HS-5 (cell line): ENCODE measurements at places on chromosomes 16 and 17.

DNA sequence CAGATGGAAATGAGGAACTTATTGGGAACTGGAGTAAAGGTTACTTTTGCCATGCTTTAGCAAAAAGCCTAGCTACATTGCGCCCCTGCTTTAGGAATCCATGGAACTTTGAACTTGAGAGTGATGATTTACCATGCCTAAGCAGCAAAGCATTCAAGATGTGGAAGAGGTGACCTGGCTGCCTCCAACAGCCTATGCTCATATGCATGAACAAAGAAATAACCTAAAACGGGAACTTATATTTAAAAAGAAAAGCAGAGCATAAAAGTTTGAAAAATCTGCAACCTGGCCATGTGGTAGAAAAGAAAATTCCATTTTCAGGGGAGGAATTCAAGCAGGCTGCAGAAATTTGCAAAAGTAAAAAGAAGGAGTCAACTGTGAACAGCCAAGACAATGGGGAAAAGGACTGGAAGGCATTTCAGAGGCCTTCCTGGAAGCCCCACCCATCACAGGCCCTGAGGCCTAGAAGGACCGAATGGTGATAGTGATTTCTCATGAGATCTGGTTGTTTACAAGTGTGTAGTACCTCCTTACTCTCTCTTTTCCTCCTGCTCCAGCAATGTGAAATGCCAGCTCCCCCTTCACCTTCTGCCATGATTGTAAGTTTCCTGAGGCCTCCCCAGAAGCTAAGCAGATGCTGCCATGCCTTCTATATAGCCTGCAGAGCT is 48.7 kb downstream of the MRPS23 start:
- DNase-seq: no peak

GRCh38 chr17:77581480-77581879 is 377.0 kb upstream of the TNRC6C start:
- no peak for DNase-seq

DNA sequence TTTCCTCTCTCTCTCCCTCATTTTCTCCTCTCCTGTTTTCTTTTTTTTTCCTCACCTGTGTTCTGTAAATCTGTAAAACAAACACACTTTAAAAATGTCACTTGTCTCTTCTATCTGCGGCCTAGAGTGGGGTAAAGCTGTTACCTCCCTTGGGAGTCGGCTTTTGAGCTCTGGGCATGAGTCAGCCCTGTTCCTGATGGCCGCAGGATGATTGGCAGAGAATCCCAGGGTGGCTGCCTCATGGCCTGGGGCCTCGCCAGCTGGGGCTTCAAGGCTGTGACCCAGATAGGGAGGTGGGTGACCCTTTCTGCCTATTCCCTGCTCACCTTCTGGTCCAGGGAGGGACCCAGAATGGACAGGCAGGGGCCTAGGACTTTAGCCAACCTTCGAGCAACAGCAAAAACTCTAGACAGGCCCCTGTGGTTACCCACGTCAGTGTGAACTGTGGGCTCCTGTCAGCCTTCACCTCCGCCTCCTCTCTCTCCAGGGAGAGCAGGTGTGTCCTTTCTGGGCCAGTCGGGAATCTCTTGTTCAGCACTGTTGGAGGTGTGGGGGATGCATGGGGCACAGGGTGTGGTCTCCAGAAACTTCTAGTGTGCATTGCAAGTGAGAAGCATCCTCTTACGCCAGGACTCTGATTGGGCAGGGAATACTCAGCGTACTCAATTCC is 87.4 kb downstream of the RAP1GAP2 start:
- DNase-seq: no peak

DNA sequence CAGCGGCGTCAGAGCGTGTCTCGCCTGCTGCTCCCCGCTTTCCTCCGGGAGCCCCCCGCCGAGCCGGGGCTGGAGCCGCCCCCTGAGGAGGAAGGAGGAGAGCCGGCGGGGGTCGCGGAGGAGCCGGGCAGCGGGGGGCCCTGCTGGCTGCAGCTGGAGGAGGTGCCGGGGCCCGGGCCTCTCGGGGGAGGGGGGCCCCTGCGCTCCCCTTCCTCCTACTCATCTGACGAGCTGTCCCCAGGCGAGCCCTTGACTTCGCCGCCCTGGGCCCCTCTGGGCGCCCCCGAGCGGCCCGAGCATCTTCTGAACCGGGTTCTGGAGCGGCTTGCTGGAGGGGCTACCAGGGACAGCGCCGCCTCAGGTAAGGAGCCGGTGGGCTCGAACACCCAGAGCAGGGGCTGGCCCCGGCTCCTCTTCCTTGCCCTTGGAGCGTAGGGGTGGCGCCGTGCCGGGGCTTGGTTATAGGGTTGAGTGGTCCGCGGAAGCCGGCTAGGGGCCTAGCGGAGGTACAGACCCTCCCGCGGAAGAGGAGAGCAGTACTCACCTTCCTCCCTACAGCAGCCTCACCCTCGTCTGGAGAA is 841 bp downstream of the RAPGEFL1 start:
- no peak for DNase-seq

- DNase-seq: no peak
These were observed 182.9 kb downstream of the CCDC182 start for GRCh38 chr17:57562184-57562698.

DNA sequence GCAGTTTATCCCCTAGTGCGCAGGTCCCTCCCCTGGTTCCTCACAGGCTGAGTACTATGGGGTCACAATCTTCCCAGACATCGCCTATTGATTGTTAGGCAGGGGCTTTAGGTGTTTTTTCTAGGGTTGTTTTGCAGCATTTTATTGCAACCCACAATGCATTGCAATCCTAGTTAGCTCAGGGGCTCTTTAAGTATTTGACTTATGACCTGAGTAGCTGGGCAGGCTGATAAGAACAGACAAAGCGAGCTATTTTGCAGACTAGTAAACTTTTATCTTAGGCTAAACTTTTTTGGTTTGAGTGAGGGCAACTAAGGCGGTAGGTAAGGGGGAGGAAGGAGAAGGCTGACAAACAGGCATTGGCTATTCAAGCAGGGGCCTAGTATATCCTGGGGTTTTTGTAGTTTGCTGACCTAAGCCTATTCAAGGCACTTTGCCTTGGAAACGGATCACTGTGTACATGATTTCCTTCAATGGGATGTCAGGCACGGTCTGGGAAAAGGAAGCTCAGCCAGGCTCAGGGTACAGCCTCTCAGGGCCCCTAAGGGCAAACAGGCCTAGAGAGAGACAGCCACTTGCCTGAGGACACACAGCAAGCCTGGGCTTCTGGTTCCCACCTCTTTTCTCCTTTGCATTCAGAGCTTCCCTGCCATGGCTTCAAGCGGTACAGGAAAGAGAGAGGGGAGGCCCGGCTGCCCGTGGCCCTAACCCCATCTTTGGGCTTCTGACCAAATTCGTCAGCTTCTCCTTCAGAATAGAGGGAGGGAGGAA is 6.4 kb downstream of the DRC7 start:
- DNase-seq: no peak

DNA sequence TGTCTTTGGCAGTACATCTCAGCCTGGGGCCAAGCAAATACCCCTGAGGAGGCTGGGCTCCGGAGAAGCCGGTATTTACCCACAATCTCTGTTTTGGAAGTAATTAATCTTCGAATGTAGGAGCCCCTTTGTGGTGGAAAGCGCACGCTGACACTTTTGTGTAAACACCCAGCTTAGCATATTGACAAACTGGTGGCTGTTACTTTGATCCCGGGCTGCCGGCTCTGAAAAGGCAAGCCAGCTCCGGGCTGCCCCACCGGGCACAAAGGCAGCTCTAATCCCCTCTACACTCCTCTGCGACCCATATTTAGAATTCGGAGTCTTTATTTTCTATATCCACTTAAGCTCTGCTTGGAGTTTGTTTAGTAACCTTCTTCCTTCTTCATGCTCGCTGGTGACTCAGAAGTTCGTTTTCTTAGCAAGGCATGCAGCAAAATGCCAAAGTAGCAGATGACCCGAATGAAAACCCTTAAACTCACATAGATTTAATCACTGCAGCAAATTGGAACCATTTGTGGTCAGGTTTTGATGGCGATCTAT is 144.0 kb upstream of the IRX3 start:
- peak; percentile 40 for DNase-seq

GRCh38 chr16:47855431-47855830 is 300.4 kb downstream of the ABCC12 start:
- DNase-seq: no peak

GRCh38 chr17:80569924-80570323 is 25.3 kb downstream of the RPTOR start:
- no peak for DNase-seq

DNA sequence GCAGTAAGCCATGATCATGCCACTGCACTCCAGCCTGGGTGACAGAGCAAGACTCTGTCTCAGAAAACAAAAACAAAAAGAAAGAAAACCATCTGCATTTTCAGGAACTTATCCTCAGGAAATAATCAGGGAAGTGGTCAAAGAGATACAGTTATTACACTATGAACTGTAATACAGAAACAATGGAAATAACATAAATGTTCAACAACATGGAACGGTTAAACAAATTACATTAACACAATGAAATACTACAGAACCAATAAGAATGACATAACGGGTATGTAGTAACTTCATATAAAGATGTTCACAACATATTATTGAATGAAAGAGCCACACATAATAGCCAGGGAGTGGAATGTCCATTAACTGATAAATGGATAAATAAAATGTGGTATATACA is 6.7 kb downstream of the BBS2 start:
- no peak for DNase-seq

- DNase-seq: no peak
These were observed at the start of gene RAB11FIP4 for GRCh38 chr17:31391496-31391949. RAB11FIP4 (plus strand) TSS chr17:31391675; CDS start chr17:31391853, 178 bp downstream.

GRCh38 chr17:43814714-43815113 is 18.2 kb downstream of the MPP3 start:
- DNase-seq: no peak

- no peak for DNase-seq
These were observed 1.8 kb downstream of the KRT23 start for GRCh38 chr17:40935624-40936023.

DNA sequence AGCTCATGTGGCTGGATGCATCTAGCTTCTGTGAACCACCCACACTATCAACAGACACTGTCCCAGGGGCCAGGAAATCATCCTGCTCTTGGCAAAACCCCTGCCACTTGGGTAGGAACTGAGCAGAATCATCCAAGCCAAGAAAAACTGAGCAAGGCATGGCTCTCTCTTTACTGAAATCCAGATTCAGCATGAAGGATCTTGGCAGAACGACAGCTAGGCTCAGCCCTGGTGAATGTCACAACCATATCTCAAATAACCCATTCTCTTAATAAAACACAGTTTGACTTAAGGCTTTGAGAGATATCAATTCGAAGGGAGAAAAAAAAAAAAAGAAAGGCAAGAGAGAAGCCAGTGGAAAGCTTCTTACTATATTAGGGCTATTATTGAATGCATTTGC is 72.2 kb downstream of the MAF start:
- DNase-seq: no peak

- peak; percentile 58 for DNase-seq
These were observed at the start of gene CDR2L for GRCh38 chr17:74987418-74987908. CDR2L (plus strand) TSS chr17:74987632; CDS start chr17:74988044, 412 bp downstream.

- no peak for DNase-seq
These were observed 30.4 kb upstream of the SBK1 start for GRCh38 chr16:28261942-28262341.

DNA sequence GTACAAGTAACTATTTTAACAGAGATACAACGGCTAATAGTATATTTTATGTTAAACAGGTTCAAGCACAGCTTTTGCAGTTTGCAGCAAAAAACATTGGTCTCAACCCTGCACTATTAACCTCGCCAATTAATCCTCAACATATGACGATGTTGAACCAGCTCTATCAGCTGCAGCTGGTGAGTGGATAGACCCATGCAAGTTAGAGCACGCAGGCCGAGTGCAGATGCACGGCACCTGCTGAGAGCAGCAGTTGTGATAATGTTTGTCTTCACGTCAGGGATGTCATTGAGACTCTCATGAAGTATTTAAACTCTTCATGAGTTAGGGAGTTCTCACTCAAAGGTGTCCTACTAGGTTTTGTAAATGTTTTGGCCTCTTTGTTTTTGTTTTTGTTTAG is 45.6 kb downstream of the TMC6 start:
- no peak for DNase-seq

- no peak for DNase-seq
These were observed 118.9 kb downstream of the MSI2 start for GRCh38 chr17:57375040-57375769.

DNA sequence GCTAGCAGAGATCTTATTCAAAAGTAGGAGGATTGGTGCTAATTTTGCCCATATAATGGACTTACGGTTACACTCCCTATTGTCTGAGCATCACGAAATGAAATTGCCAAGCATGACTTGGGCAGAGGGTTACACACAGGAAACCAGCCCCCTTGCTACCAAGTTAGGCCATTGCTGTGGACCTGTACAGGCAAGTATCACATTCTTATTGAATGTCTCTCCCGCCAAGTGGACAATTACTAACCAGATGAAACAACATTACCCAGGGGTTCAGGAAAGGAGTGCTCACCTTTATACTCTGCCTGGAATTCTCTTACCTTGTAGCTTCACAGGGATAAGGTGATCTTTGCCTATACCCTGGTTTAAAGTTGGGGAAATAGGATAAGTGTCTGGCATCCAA is 70.6 kb upstream of the TOX3 start:
- no peak for DNase-seq

DNA sequence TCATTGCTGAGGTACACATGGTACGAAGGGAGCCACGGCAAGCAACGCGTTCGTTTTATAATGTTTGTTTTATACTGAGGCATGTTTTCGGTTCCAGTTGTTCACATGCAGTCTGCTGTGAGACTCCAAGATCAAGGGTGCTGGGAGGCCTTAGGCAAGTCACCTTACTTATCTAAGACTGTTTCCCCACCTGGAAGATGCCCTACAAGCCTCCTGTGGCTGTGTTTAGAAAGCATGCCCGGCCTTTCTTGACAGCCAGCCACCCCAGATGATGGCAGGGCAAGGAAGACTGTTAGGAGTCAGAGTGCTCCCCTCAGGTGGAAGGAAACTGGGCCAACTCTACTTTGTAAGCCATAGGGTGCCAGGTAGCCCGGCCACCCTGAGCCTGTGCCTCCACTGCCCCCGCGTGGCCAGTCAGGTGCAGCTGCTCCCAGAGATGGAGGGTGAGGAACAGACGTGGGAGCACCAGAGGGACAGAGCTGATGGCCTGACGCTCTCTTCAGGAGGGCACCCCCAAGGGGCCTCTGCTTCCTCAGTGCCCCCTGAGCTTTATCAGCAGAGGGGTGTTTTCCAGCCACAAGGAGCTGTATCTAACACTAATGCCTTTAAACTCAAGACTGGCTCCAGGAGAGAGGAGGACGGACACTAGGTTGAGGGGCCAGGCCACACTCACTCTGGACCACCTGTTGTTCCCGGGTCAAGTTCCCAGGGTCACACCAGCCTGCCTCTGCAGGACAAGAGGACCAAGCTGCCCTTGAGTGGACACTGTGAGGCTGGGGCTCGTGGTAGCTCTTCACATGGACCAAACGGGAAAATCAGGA is 5.4 kb downstream of the NAT9 start:
- DNase-seq: no peak

- no peak for DNase-seq
These were observed 82.5 kb upstream of the TNRC6C start for GRCh38 chr17:77875881-77876509.
